ENCODE measurements at places on chromosomes 5 and 9.

DNA sequence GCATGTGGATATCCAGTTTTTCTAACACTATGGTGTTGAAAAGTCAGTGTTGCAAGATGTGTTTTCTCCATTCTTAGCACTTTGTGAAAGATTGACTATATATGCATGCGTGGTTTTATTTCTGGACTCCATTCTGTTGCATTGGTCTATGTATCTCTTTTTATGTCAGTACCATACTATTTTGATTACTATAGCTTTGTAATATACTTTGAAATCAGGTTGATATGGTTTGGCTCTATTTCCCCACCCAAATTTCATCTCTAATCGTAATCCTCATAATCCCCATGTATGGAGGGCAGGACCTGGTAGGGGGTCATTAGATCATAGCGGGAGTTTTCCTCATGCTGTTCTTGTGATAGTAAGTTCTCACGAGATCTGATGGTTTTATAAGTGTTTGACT, 6.5 kb downstream of the RIC1 start:
- no peak overlapping the region for H3K4me3 ChIP-seq
- no peak overlapping the region for H3K27ac ChIP-seq
- no peak for DNase-seq
- no peaks in the 10 kb centered on the region for H3K36me3 ChIP-seq

- no peak for DNase-seq
- no peak overlapping the region for H3K27ac ChIP-seq
- no peaks in the 10 kb centered on the region for H3K36me3 ChIP-seq
Measured at GRCh38 chr5:31023105-31023504, 170.4 kb upstream of the CDH6 start.

GRCh38 chr9:126677188-126678084, 63.7 kb downstream of the LMX1B start:
- no peak overlapping the region for H3K4me3 ChIP-seq
- H3K36me3 ChIP-seq, result no peaks in the 10 kb centered on the region
- DNase-seq, result no peak
- peaks cover 25% of the 10 kb centered on the region for H3K27me3 ChIP-seq
- no peak overlapping the region for H3K27ac ChIP-seq

- no peaks in the 10 kb centered on the region for H3K4me1 ChIP-seq
- H3K27ac ChIP-seq, result no peak overlapping the region
- no peaks in the 10 kb centered on the region for H3K36me3 ChIP-seq
Measured at GRCh38 chr9:111158363-111158762, 120.1 kb upstream of the LPAR1 start.

Measured in CD8-positive, alpha-beta memory T cell (primary cell).